ENCODE measurements at places on chromosomes 3 and 15. TPM values are rescaled to one million over a fixed set of nuclear protein-coding genes. Genes with fewer than 3 reads are reported as not detected.

GRCh38 chr3:112010636-112011035 lies 11.9 kb downstream of the TAGLN3 start:
- peak overlapping the region; percentile 1 for H3K27ac ChIP-seq
- H3K4me3 ChIP-seq = no peak overlapping the region
- H3K27me3 ChIP-seq = no peaks in the 10 kb centered on the region
- no peaks in the 10 kb centered on the region for H3K36me3 ChIP-seq
- H3K4me1 ChIP-seq = peaks cover 43% of the 10 kb centered on the region

Gene INKA1
- 7.9 TPM for total RNA-seq

DNA sequence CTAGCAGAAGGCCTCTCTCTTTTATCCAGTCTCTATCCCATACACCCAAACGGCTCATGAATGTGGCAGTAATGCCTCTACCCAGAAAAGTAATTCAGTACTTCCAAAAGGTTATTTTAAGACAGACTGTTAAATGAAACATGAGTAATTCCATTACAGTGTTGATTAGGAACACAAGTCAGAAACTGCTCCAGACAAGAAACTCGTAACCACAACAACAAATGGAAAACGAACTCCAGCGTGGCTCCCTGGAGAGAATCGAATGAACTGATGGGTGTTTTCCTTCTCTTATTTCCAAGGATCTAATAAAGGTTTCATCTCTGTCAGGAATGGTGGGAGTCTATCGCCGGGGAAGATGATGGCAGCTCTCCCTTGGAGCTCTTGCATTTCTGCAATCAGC lies 228.4 kb downstream of the MAGI1 start:
- H3K27ac ChIP-seq = no peak overlapping the region
- H3K27me3 ChIP-seq = no peaks in the 10 kb centered on the region
- H3K36me3 ChIP-seq = no peaks in the 10 kb centered on the region
- H3K4me3 ChIP-seq = no peak overlapping the region

DNA sequence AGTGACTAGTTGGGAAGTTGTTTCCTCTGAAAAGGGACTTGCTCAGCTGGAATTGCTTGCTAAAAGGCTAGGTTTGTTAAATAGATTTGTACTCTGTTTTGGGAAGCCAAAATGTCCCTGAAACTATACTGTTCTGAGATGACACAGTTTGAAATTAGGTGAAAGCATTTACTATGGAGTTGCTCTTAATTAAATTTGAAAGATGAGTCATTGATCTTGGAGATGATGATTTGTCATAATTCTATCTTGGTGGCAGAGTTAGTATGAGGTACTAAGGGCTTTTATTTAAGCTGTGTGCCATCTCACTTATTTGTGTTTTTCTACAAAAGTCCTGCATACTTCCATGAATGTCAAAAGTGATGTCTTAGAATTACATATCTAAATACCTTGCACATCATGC lies 320.9 kb downstream of the PTPRG start:
- no peaks in the 10 kb centered on the region for H3K36me3 ChIP-seq
- H3K27me3 ChIP-seq = no peaks in the 10 kb centered on the region
- H3K27ac ChIP-seq = no peak overlapping the region
- no peak for DNase-seq

Gene XRN1
- total RNA-seq = 33.2 TPM

DNA sequence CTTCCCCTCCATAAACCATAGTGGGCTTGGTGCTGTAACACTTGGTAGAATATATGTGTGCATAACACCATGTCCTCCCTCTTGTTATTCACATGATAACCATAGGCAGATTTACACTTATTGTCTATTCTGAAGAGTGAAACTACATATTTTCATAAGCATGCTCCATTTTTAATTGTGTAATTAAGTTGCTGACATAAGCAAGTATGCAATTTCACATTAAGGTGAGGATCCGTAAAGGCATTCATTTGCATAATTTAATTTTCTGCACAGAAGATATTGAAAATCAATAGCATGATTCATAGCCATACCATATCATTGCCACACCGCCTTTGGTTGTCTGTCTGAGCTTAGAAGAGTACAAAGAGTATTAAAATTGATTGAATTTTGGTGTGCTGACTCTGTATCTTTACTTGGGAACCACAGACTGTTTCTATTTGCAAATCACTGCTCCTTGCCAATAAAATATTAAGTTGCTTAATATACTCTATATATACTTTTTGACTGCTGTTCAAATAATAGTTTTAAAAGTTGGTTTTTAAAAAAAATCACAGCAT lies 182.4 kb downstream of the PTPRG start:
- H3K4me3 ChIP-seq = no peak overlapping the region
- peaks cover 1% of the 10 kb centered on the region for H3K4me1 ChIP-seq
- H3K36me3 ChIP-seq = no peaks in the 10 kb centered on the region
- no peaks in the 10 kb centered on the region for H3K27me3 ChIP-seq

Gene RASGRP1
- total RNA-seq = not detected

DNA sequence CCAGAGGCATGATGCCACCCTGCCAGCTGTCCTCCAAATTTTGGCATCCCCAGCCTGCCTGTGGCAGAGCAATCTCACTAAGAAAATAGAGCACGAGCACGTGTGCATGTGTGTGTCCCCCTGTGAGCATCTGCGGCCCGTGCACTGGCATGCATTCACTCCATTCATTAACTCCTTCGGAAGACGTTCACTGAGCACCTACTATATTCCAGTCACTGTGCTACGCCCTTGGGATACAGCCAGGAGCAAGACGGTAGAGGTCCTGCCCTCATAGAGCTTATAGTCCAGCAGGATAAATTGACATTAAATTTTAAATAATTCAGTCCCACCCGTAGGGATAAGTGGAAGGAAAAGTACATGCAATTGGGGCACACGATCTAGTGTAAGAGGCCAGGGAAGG lies 40.0 kb upstream of the HES1 start:
- H3K4me1 ChIP-seq = peaks cover 10% of the 10 kb centered on the region
- DNase-seq = no peak
- no peak overlapping the region for H3K27ac ChIP-seq
- no peak overlapping the region for H3K4me3 ChIP-seq
- H3K27me3 ChIP-seq = peaks cover 50% of the 10 kb centered on the region

DNA sequence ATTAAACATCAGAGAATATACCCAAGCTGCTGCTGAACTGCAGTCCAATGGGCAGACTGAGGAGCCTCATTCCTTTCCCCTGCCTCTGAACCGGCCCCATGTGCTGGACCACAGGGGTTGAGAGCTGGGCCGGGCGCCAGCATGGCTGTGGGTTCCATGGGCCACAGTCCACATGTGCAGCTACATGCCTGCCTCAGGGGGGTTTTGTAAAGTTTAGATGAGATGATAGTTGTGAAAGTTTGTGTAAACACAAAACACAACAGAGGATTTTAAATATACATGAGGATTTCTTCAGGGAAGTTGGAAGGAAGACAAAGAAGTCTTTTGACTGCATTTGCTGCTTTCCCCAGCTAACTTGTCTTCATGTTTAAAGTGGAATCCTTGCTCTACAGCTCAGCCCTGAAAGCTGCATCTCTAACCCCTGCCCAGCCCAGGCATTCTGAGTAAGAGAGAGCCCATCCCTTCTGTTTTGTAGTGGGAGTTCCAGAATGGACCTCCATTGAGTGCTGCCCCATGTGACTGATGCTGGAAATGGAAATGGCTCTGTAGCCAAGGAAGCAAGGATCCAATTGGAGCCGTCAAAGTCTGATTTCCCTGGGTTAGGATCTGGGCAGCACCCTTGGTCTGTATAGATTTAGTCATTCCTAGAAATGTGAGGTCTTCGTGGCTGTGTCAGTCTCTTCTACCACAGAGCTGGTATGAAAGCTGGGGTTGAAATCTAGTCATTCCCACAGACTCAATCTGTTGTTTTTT lies 17.5 kb downstream of the SLC12A8 start:
- peaks cover 5% of the 10 kb centered on the region for H3K4me1 ChIP-seq
- H3K27me3 ChIP-seq = no peaks in the 10 kb centered on the region
- H3K4me3 ChIP-seq = no peak overlapping the region

DNA sequence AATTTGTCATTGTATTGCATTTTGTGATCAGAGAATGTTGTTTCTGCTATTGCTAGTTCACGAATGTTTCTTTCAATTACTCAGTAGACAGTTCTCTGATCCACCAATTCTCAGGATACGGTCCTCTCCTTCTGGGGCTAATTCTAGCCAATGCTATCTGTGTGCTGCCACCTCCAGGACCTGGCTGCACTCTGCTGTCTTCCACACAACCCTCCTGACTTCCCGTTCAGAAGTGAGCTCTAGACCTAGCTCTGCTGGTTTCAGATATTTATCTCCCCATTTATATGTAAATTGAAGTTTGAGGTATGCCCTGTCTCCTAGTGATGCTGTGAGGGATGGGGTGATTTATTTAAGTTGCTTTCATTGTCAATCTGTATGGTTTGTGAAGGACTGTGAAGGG lies 21.7 kb upstream of the UBL7 start:
- H3K27me3 ChIP-seq = no peaks in the 10 kb centered on the region
- no peak for DNase-seq
- H3K36me3 ChIP-seq = peaks cover 2% of the 10 kb centered on the region
- no peaks in the 10 kb centered on the region for H3K4me1 ChIP-seq
- H3K4me3 ChIP-seq = no peak overlapping the region

Measured in chondrocyte (in vitro differentiated cells).